ENCODE measurements at places on chromosomes 5 and 9.

- DNase-seq, result no peak
Observed at GRCh38 chr5:139037732-139038131, 160.4 kb downstream of the SIL1 start.

GRCh38 chr5:101515721-101516120, 612.6 kb upstream of the ST8SIA4 start:
- no peak for DNase-seq

- DNase-seq, result no peak
Observed at GRCh38 chr9:128124451-128124850, 3.1 kb downstream of the PTGES2 start.

- no peak for DNase-seq
Observed at GRCh38 chr9:25990376-25990775, 312.1 kb upstream of the TUSC1 start.

DNA sequence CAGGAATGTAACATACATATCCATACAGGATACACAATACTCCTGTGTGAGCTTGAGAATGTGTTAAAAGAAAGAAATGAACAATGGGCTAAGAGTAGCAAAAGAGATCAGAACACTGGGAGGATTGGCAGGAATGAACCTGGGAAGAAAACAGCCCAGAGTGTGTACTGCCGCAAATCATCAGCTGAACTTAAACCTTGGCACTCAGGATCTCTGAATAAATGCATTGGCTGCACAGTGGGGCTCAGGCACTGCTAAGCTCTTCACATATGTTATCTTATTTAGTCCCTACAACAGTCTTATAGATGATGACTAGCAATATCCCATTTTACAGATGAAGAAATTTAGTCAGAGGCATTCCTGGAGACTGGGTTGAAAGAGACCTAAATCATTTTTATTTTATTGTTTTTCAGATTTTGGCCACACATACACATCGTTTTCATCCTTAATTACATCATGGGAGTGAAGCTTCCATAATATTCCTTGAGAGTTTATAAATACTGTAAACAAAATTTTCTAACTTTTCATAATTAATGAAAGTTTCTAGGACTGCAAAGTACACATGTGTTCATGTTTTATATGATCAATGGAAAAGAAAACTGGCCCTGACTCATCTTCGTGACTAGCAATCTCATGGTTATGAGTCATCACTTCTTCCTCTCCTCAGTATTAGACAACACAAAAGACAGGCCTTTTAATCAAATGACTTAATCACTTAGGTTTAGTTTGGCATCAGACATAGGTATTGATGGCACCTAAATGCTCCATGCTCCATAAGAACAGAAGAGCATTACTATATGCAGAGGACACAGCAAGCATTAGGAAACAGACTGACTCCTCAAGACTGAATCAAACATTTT, 59.2 kb downstream of the CDH18 start:
- no peak for DNase-seq

DNA sequence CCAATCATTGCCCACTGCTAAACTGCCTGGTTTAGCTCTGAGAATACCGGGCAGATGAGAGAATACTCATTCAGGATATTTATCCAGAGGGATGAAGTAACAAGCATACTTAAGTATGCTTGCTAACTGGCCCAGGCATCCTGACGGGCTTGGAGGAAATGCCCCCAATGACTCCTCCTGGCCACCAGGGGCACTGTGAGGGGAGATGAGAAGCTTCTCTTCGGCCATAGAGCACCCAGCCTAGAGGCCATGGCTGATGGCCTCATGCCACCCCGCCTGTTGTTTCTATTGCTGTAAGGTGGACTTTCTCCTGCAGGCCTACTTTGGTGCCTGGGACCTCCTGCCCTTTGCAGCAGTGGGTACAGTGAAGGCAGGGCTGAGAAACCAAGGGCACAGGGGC, 134.5 kb upstream of the FSTL4 start:
- DNase-seq, result no peak

GRCh38 chr5:154243736-154244135, 53.2 kb downstream of the GALNT10 start:
- DNase-seq, result no peak

DNA sequence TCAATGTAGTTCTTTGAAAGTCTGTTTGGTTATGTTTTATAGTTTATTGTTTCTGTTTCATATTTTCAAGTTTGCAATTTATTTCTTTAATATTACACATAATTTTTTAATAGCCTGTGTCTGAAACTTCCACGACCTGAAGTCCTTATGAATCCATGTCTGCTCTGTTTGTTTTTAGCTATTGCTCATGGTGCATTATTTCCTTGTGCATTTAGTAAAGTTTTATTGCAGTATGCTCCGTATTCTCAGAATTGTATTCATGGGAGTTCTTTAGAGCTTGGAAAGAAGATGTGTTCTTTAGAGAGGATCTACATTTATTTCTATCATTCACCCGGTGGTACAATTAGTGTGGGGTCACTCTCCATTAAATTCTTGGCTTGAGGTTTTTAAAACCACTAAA, 133.2 kb upstream of the NFIB start:
- no peak for DNase-seq

DNA sequence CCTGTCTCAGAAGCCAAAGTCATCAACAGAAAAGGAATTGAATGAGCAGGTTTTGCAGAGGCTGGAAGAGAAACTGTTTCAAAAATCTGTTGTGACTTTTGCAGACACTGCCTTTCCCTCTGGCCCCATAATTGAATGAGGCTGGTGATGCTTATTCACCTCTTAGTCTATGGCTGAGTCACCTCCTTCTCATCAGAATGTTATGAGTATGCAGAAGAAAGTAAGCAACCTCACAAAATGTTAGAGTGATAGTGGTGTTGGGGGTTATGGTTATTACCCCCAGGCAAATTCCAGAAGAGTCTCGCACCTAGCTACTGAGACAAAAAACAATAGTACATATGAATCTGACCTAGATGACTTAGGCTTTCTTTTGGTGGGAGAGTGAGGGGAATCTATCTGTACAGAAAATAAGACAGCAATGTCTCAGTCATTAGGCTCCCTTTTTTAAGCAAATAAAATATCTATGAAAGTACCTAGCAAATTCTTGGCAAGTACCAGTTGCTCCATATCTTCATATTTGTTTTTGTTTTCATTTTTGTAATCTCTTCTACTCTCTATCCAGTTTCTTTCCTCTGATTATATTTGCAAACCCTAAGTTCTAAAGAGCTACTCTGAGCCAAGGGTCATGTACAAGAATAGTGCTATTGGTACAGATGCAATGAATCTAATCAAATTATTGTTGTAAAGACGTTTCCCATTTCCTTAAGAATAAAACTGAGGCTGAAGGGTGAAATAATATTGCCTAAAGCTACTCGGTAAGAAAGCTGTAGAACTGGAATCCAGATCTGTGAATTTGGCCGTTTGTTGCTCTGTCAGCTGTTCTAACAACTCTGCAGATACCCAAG, 498.1 kb upstream of the TNC start:
- no peak for DNase-seq

- no peak for DNase-seq
Observed at GRCh38 chr9:4143936-4144717, 155.7 kb downstream of the GLIS3 start.

- no peak for DNase-seq
Observed at GRCh38 chr9:115085773-115086377, 32.1 kb downstream of the TNC start.

DNA sequence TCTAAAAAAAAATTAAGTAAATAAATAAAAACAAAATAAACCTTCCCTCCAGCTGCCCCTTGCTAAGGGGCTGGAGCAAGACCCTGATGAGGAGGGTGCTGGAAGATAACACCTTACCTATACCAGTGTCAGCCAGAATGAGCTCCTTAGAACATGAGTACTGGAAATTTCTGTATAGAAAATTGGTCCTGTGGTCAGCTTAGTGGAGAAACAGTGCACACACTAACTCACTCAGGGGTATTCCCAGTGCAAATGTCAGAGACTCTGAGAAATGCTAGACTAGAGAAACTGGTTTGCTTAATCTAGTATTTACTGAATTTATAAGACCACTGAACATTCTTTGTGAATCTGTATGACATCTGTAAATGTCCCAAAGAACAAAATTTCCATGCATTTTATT, 62.1 kb upstream of the CTXN3 start:
- no peak for DNase-seq

DNA sequence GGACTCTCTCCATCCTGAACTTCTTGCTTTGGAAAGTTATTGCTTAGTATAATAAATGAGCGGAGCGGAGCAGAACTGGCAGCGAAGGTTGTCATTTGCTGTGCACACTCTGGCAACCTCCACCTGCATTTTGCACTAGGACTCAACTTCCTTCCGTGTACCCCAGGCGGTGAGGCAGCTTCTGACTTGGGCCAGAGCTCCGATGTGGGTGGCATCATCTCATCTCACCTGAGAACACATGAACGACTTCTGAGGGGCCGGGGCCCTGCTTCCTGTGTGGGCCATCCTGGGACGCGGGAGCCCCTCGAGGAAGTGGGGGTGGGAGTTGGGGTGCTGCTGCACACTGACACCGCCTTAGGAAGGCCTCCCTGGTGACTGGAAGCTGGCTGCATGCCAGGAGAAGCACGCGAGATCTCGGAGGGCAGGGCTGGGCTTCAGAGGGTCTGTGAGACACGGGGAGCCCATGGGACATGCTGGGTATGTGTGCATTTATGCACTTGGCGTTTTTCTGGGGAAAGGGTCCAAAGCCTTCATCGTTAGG, 56.5 kb upstream of the COL5A1 start:
- no peak for DNase-seq

DNA sequence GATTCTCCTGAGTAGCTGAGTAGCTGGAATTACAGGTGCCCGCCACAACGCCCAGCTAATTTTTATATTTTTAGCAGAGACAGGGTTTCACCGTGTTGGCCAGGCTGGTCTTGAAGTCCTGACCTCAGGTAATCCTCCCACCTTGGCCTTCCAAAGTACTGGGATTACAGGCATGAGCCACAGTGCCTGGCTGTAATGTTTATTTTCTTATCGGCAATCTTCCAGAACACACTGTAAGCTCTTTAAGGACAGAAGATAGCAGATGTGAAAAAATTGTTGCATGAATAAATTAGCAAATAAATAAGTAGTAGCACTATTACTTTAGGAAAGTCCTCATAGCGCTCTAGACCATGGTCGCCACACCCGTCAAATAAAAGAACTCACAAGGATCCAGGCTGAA, 100.5 kb downstream of the ENC1 start:
- no peak for DNase-seq

- DNase-seq, result no peak
Observed at GRCh38 chr9:93586290-93587057, 10.1 kb downstream of the PHF2 start.

- DNase-seq, result peak; percentile 35
Observed at GRCh38 chr9:133992780-133993634, 883 bp upstream of the VAV2 start.

DNA sequence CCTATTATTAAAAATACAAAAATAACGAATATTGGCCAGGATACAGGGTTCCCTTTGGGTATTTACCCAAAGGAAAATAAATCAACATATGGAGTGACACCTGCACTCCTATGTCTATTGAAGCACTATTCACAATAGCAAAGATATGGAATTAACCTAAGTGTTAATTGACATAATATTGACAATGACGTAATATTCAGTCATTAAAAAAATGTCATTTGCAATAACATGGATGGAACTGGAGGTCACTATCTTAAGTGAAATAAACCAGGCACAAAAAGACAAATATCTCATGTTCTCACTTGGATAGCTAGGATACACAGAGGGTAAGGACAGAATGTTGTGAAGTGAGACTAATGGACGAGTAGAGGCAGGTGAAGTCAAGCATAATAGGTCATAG, 326.3 kb upstream of the PTGER4 start:
- DNase-seq, result no peak

- no peak for DNase-seq
Observed at GRCh38 chr5:137758121-137758520, 4.0 kb upstream of the HNRNPA0 start.

- no peak for DNase-seq
Observed at GRCh38 chr5:158922816-158923215, 176.9 kb downstream of the EBF1 start.

DNA sequence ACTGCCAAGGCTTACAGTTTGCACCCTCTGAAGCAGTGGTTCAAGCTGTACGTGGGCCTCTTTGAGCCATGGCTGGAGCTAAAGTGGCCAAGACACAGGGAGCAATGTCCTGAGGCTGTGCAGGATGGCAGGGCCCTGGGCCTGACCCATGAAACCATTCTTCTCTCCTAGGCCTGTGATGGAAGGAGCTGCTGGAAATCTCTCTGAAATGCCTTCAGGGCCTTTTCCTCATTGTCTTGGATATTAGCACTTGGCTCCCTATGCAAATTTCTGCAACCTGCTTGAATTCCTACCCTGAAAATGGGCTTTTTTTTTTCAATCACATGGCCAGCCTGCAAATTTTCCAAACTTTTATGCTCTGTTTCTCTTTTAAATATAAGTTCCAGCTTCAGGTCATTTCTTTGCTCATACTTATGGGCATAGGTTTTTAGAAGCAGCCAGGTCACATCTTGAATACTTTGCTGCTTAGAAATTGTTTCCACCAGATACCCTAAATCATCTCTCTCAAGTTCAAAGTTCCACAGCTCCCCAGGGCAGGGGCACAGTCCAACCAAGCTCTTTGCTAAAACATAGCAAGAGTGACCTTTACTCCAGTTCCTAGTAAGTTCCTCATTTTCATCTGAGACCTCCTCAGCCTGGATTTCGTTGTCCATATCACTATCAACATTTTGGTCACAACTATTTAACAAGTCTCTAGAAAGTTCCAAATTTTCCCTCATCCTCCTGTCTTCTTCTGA, 138.3 kb downstream of the OSTF1 start:
- no peak for DNase-seq

- DNase-seq, result no peak
Observed at GRCh38 chr9:136711751-136712689, at the start of gene DIPK1B. DIPK1B (plus strand) TSS chr9:136712572; CDS start chr9:136712666, 94 bp downstream.

DNA sequence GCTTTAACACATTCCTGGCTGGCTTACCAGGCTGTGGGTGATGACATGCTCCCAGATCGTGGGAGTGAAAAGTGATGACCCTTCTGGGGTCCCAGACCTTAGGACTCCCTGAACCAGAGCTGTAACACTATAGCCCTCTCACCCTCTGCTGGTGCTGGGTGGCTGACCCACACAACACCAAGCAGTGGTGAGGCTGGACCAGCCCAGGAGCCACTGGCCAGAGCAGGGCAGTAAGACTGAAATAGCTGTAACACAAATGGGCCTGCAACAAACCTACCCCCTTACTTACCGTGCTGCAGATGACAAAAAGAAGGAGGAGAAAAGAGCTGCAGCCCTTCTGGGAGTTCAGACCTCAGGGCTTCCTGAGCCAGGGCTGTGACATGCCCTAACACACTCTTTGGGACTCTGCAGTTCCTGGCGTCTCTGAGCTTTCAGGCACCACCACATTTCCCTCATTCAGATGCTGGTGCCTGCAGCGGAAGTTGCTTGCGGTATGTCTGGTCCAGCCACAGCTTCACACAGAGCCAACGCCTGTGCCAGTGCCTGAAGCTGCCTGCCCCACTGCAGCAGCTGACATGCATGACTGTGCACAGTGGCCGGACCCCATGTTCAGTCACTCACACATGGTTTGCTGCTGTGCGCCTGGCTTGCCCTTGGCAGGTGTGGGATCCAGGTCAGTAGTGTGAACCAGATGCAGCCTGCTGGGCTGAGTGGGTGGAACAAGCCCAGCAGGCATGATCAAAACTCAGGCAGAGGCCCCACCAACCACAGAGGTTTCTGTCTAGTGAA, 1247.4 kb downstream of the EFNA5 start:
- no peak for DNase-seq
